ENCODE measurements at places on chromosomes 12 and 14. TPM values are rescaled to one million over a fixed set of nuclear protein-coding genes. Genes with fewer than 3 reads are reported as not detected.
A peak's percentile ranks its signal among the peaks of the same experiment; 100 is the strongest.

The OLR1 gene
- 7.3 TPM for total RNA-seq

The SPTB gene
- 0.02 TPM for total RNA-seq

The CPM gene
- 1.7 TPM for total RNA-seq

DNA sequence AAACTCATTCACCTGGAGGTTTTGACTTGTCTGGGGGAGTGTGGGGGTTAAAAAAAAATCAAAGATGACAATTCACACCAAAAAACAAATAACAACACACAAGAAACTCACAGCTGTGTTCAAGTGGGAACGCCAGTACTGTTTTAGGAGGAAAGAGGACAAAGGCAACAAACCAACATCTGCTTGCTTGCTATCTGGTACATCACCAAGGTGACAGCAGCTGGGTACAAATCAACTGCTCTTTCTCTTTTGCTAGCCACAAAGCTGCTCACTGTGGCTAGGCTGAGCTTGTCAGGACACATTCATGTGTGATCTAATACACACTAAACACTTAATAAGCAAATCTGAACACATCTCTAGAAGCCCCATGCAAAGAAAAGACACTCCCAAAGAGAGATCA, 128.0 kb upstream of the RAP1B start:
- DNase-seq = no peak

- peak; percentile 16 for DNase-seq
Observed at GRCh38 chr12:754473-754820, 2.1 kb downstream of the WNK1 start.

GRCh38 chr14:90851327-90852036, 35.3 kb upstream of the TTC7B start:
- DNase-seq = no peak

DNA sequence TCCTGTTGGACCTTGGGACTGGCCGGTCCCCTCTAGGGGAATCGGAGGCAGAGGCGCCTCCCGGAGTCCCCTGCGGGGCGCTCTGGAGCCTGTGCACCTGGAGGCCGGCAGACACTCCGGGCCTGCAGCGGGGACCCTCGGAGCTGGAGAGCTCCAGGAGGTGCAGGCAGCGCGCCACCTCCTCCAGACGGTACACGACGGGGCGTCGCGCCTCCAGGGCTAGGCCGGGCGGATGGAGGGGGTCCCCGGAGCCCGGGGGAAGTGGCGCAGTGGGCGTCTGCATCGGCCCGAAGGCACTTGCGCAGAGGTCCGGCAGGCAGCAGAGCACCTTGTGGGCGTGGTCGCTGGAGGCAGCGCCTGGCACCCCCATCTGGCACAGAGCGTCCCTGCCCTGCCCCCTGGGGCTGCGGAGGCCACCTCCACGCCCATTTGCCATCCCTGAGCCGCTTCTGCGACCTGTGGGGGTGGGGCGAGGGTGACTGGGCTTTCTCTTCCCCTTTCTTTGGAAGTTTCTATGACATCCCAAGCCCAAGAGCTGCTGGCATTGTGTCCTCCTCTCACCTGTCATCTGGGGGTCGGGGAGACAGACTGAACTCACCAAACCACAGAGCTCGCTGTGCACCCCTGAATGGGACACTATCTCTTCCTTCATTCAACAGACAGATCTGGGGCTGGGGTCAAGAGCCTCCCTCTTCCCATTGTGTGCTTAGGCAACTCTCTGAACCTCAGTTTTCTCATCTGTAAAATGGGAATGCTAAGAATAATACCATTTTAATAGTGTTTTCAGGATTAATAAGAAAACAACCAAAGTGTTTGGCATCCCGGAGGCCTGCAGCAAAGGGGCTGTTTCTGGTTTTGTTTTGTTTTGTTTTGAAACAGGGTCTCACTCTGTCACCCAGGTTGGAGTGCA, 37.5 kb upstream of the CORO1C start:
- no peak for DNase-seq

DNA sequence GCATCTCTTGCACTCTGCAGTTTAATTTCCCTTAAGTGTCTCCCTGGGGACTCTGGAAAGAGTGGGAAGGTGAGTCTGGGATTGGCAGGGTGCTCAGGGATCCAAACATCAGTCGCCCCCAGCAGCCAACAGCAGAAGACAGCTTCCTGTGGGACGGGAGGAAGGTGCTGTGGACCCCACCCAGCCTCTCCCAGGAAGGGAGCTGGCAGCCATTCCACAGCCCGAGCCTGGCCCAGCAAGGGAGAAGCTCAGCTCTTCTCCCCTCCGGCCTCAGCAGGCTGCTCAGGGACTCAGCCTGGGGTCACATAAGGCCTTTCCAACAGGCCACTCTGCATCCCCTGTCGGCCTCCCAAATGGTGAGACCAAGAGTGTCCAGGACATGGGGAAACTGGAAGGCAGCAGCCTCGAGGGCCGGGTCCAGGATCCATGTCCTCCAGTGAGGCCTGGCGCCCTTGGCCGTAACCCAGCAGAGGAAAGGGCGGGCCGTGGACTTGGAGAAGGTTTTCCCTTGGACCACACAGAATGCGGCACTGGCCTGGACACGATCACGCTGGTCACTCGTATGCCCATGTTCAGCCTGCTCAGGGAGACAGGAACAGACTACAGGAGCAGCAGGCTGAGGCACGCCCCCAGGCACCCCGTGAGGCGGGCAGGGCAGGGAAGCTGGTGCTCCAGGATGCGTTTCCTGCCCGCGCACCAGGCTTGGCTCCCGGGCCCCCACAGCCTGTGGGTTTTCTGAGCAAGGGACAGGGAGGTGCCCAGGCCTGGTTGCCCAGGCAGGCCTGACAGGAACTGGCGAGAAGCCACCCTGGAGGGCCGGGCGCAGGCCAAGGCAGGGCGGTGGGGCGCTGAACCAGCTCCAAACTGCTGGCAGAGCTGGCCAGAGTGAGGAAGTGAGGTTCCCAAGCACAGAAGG, 3.5 kb downstream of the XRCC3 start:
- no peak for DNase-seq

- no peak for DNase-seq
Observed at GRCh38 chr12:7083125-7083524, 9.1 kb downstream of the C1R start.

All from H4 (cell line).